ENCODE measurements at places on chromosomes 16 and 17.
A peak's percentile ranks its signal among the peaks of the same experiment; 100 is the strongest.

- no peak for DNase-seq
Observed at GRCh38 chr17:12599186-12599920, 66.3 kb upstream of the MYOCD start.

GRCh38 chr17:62059414-62059813 lies 5.7 kb downstream of the MED13 start:
- DNase-seq, result no peak

- no peak for DNase-seq
Observed at GRCh38 chr16:83953796-83954576, 946 bp downstream of the OSGIN1 start.

DNA sequence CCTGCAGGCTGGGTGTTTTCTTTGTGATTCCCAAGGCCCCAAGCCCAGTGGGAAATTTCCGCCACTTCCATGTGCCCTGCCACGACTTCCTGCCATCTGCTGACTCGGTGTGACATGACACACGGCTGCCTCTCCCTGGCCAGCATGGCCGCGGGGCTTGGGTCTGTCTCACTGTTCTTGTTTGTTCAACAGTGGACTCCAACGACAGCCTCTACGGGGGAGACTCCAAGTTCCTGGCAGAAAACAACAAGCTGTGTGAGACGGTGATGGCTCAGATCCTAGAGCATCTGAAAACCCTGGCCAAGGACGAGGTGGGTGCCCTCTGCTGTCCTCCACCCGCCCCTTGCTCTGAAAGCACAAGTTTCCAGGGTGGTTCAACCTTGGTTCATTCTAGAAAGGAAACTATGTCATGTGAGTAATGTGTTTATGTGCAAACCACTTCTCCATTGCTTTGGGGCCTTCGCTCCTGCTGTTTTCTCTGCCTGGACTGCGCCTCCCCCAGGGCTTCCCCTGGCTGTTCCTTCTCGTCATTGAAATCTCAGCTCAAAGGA lies 26.8 kb downstream of the KNOP1 start:
- DNase-seq, result peak; percentile 24

GRCh38 chr16:12345349-12345748 lies 368.8 kb downstream of the SNX29 start:
- no peak for DNase-seq

DNA sequence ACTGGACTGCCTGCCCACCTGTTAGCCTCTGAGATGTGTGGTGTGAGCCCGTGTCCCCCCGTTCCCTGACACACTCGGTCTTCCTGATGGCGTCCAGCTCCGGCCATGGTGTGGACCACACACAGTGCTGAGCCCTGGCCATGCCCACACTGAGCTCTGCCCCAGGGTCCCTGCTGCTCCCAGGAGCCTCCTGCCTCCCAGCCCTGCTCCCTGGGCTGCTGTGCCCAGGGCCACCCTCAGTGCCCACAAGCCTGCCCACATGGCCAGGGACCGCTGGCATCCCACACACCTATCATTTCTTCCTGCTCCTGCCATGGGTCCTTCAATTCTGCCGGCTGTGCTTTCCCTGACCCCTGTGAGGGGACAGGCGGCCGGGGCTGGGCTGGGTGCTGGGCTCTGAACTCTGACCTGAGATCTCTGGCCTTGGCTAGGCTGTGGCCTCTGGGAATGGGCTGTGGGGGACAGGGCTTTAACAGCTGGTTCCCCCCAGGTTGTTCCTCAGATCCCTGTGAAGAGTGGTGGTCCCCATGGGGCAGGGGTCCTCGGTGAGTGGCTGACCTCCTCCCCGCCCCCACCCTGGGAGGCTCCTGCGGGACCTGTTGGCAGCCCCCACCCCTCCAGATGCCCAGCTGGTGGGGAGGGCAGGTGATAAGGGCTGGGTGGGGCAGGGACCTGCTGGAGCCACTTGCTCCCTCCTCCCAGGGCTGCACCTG lies 4.0 kb downstream of the CEMP1 start:
- no peak for DNase-seq

GRCh38 chr17:43877031-43877430 lies 30.1 kb downstream of the CD300LG start:
- DNase-seq, result no peak

DNA sequence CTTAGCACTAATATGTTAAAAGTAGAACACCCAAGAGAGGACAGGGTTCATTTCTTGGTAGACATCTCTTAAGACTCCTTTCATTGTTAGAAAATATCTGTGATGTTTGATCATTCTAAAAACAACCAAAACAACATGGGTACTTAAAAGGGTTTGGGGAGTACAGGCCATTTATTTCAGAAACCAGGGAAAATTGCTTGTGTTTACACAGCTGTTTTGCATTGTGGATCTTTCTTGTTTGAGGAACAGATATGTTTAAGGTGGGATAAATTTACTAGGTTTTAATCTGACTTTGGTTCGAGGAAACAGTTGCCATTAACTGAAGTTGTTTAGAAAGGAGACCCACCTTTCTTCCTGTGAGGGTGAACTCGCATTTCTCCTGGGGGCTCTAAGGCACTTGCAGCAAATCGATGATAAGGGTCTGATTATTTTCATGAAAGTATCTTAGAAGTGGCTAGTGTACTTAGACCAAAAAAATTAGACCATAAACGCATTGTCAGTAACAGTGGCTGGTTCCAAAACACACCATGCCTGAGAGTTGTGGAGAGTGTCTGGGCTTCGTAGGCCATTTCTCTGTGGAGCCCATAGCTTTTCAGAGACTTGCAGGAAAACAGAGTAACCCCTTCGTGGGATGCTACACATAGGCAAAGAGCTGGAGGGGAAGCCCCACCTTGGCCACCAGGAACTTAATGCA lies 17.6 kb downstream of the CLUAP1 start:
- DNase-seq, result no peak

GRCh38 chr17:48907713-48908046 lies 527 bp upstream of the UBE2Z start:
- no peak for DNase-seq

GRCh38 chr16:4338712-4339299 lies 12.3 kb downstream of the PAM16 start:
- DNase-seq, result no peak

GRCh38 chr16:54405478-54405877 lies 118.9 kb upstream of the IRX3 start:
- no peak for DNase-seq

DNA sequence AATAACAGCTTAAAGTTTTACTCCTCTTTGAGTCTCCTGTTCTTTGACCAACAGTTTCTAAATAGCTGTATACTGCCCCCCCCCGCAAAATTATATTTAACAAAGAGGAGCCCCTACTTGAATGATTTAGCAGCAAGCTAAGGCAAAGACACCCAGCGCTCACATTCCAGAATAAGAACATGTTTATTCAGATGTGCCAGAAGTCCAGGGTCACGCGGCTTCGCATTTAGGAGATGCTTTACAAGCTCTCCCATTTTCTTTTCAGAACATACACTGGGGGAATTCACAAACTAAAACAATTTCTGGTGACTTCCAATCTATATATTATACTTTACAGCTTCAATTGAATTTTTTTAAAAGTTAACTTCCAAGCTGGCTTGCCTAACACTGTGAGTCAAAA lies 5.3 kb downstream of the PLD6 start:
- no peak for DNase-seq
